ENCODE measurements at places on chromosomes 3 and 15. TPM values are rescaled to one million over a fixed set of nuclear protein-coding genes. Genes with fewer than 3 reads are reported as not detected.

Gene TRIM42
- not detected for polyA plus RNA-seq

Gene CYP11A1
- 1.8 TPM for polyA plus RNA-seq

Gene EFCAB12
- polyA plus RNA-seq = 0.05 TPM

Gene KLHL40
- 153 TPM for polyA plus RNA-seq

Gene GPR87
- polyA plus RNA-seq = not detected

Gene OR5K3
- polyA plus RNA-seq = not detected

Gene HACD3
- polyA plus RNA-seq = 48.7 TPM

Gene IGSF11
- 0.82 TPM for polyA plus RNA-seq

Gene HRG
- 0.53 TPM for polyA plus RNA-seq

Gene RLBP1
- not detected for polyA plus RNA-seq

Gene SLC28A1
- 0.33 TPM for polyA plus RNA-seq

Gene C3orf20
- polyA plus RNA-seq = 0.11 TPM

Gene IL17RE
- 1.2 TPM for polyA plus RNA-seq

Gene CSPG4
- polyA plus RNA-seq = 104 TPM
